ENCODE measurements at places on chromosomes 6 and 20.

DNA sequence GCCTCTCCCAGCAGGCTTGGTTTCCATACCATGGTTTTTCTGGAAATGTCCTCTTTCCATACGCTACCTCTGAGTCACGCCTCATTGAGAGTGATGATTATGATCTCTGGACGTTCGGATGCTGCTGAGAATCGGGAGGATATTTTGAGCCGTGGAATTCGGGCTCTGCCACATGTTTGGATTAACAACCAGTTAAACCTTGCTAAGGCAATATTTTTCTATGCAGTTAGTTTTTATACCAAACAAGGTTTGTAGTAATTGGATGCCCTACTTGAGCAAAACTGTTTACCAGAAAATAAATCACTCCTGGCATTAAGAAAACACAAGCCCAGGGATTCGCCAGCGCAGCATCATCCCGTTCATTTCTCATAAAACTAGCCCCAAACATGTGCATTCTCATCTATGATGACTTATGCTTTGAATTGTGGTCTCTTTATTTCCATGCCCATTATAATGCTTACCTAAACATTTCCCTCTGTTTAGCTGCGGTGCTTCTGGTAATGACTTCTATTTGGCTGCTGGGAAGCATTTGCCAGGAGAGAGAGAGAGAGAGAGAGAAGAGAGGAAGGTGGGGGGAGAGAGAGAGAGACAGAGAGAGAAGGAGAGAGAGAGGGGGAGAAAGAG is 198.9 kb downstream of the CLIC5 start:
- no peak for DNase-seq

GRCh38 chr6:287489-287860 is 4.8 kb upstream of the DUSP22 start:
- DNase-seq = no peak

DNA sequence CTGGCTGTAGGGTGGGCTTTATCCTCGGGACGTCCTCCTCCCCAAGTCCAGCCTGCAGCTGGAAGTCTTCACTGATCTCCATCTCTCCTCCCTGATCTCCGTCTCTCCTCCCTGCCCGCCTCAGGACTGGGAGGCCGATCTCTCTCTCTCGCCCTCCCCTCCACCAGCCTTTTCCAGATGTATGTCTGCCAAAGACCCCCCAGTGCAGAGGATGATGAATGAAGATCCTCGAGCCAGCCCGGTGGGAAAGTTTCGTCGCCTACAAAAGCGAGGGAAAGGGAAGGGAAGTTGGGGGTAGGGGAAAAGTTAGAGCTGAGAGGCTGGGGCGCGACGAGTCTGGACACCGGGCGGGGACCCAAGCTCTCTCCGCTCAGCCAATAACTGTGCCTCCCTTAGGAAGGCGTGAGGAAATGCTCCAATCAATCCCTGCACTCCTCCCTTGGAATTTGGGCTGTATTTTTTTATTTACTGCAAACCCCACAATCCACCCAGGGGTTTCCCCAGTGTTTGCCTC is 595 bp upstream of the SRF start:
- peak; percentile 92 for DNase-seq

DNA sequence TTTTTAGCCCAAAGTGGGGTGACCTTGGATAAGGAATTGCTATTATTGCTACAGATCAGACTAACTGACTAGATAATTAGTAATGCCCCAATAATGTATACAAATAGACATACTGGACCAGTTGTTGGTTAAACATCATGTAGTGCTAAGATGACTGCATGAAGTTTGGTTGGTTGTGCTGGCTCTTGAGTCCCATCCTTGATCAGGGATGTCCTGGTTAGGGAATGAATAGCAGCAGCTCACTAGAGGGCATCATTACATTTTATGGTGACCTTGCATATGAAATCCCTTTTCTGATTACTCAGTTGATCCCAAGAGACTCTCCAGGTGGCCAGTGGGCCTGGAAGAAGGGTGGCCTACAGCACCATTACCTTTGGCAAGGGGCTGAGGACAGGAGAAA is 10.9 kb downstream of the TPBG start:
- DNase-seq = no peak

GRCh38 chr6:25542984-25543910 is 108.8 kb upstream of the SCGN start:
- no peak for DNase-seq

- DNase-seq = no peak
Observed at GRCh38 chr6:144957236-144957937, 672.3 kb downstream of the UTRN start.

DNA sequence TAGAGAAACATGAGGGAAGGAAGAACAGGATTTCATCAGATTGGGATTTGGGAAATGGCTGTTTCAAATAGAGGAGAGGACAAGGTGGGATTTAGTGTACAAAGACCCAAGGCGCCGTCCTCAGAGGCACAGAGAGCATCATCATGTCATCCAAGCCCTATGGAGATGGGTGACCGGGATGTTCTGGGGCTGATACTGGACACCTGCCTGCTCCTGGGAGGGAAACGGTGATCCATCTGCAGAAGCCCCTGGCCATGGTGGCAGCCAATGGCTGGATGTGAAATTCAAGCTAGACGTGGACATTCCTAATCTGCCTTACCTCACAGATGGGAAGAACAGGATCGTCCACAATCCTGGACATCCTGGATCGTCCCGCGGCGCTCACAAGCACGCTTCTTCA is 12.7 kb downstream of the NKX2-2 start:
- DNase-seq = no peak

GRCh38 chr6:143505537-143505936 is 6.0 kb downstream of the FUCA2 start:
- no peak for DNase-seq

Data from renal cortical epithelial cell (primary cell).